Endothelial cell (in vitro differentiated cells): ENCODE measurements at places on chromosomes 3 and 15.

DNA sequence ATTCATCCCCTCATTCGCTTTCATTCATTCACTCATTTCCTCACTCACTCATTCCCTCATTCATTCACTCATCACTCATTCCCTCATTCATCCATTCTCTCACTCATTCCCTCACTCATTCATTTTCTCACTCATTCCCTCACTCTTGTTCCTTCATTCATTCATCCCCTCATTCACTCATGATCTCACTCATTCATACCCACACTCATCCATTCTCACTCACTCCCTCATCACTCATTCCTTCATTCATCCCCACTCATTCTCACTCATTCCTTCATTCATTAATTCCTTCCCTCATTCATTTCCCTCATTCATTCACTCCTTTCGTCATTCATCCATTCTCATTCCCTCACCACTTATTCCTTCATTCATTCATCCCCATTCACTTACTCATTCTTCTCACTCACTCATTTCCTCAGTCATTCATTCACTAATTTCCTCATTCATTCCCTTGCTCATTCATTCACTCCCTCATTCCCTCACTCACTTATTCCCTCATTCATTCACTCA is 14.5 kb downstream of the ABTB1 start:
- no peak for DNase-seq

DNA sequence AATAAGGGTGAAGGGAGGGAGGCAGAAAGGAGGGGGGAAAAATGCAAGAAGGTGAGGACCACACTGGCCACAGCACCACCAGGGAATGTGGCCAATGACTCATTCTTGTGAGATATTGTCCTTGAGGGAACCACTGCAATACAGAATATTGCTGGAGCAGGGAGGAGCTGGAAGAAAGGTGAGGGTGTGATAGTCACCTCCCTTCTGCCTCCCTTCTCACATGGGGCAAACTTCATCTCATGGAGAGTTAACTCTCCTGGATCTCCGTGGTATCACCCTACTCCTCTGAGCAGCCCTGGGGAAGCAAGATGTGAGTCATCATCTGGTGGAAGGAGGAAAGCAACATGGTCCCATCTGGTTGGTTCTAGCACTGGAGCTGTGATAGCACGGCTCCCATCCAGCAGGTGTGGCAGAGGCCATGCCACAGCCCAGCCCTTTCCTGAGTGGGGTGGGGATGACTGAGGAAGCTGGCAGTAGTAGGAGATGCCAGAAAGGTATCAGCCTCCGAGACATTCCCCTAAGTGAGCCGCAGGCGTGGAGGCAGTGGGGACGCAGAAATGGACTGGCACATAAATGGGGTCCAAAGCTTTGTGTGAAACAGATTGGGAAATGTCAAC is 115.9 kb upstream of the LPP start:
- DNase-seq: no peak

GRCh38 chr3:141802316-141803077 is 39.3 kb downstream of the GRK7 start:
- no peak for DNase-seq

- no peak for DNase-seq
Measured at GRCh38 chr3:152779653-152780052, 55.3 kb upstream of the P2RY1 start.

- DNase-seq: no peak
Measured at GRCh38 chr3:53238051-53238850, 17.6 kb downstream of the TKT start.

- DNase-seq: no peak
Measured at GRCh38 chr15:36589971-36590370, 10.5 kb downstream of the CDIN1 start.

- peak; percentile 38 for DNase-seq
Measured at GRCh38 chr3:71397046-71397445, 186.5 kb downstream of the FOXP1 start.

- no peak for DNase-seq
Measured at GRCh38 chr3:174220775-174221554, 638.2 kb upstream of the NAALADL2 start.

- no peak for DNase-seq
Measured at GRCh38 chr3:49868862-49869466, 742 bp downstream of the CAMKV start.

GRCh38 chr3:133137042-133137996 is 99.1 kb downstream of the TMEM108 start:
- no peak for DNase-seq

DNA sequence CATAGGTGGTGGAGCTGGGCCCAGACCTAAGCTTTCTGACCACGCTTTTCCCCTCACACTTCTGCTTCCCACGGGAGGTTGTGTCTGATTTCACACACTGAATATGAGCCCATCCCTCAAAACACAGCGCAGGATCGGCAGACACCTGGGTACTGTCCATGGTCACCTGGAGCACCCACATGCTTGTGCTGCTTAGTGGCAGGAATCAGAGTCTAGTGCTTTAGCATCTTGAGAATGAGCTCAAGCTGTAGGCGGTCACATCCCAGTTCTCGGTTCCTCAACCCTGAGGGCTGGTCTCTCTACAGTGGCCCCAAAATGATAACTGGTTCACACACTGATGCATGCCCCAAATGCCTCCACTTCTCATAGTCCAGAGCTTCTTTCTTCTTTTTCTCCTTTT is 111.0 kb downstream of the SEMA5B start:
- DNase-seq: no peak

DNA sequence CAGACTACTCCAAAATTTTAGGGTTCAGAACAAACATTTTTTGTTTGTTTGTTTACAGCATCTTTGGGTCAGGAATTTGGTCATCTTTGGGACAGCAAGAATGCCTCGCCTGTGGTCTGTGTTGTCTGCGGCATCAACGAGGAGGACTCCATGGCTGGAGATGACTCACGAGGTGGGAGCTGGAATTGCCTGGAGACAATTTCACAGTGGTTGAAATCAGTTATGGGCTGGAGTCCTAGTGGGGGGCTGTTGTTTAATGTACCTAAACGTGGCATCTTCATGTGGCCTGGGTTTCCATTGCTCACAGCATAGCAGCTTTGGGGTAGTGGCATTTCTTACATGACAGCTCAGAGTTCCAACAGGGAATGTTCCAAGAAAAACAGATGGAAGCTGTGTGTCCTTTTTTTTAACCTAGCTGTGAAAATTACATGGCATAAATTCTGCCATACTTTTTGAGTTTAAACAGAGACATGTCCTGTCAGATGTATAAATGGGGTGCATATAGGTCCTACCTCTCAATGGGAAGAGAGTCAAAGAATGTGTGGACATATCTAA is 507.3 kb upstream of the CBLB start:
- no peak for DNase-seq

DNA sequence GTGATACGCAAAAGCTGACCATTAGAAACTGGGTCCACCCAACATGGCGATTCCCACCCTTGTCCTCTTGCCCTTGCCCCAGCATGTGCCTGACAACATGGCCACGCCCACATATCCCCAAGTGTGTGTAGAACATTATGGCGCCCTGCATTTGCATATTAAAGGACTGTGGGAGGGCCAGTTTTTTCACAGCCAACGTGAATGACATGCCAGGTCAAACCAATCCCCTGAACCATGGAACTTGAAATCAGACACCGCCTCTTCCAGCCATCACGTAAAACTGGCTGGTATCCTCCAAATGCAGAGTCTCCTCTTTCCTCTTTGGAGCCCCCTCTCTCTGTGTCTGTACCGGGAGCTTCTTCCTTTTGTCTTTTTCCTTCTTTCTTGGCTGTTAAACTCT is 156.7 kb upstream of the EPHA6 start:
- no peak for DNase-seq

- DNase-seq: no peak
Measured at GRCh38 chr3:138412821-138413551, 21.4 kb upstream of the ESYT3 start.

DNA sequence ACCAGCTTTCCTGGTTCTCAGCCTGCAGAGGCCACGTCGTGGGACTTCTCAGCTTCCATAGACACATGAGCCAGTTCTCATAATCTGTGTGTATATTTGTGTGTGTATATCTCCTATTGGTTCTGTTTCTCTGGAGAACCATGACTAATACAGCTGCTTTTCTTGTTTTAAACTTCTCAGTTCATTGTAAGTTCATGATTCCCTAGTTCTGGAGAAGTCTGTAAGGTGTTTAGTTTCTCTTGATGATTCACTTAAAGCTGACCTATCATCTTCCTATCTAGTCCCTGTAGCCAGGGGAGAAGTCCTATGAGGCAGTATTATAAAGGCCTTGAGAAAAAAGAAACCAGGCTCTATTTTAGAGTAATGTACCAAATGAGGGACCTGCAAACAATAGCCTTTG is 147.7 kb downstream of the RYR3 start:
- no peak for DNase-seq

GRCh38 chr3:178597371-178597770 is 61.1 kb downstream of the KCNMB2 start:
- no peak for DNase-seq

DNA sequence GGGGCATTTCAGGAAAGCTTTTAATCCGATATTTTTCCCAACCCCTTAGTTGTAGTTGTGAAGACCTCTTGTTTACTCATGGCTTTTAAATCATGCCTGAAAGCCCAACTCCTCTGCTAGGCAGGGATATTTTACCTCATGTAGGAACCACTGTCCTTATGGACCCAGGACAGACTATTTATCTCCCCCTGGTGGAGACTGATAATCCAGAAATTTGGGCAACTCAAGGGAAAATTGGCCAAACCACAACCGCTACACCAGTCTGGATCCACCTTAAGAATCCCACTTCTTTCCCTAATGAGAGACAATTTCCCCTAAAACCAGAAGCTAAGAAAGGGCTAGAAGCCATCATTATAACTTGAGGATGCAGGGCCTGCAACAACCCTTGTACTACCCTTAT is 248.1 kb upstream of the STAC start:
- DNase-seq: no peak

DNA sequence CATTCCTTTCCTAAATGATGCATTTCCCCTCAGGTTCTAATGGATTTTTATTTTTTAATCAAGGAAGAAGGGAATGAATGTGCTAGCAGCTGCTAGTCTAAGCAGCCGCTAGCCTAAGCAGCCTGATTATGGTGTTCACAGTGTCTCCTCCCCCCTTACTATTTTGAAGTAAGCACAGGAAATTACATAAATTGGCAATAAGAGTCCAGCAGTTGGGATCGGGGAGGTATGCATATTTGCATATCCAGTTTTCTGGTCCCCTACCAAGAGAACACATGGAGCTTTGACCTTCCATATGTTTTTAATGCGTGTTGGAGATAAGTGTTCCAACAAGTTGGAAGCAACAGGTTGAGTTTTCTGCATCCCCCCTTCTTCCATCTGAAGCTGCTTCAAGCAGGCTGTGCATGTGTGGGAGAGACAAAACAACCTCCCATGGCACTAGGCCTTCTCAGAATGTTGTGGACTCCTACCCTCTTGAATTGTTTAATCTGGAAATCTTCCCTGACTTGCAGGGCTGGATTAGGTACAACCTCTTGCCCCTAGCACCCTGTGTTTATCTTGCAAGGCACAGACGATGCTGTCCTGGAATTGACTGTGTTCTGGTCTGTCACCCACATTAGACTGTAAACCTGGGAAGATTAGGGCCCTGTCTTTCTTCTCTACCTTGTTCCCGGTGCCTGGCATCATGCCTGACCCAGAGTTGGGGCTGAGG is 124.8 kb upstream of the LRIG1 start:
- DNase-seq: no peak

DNA sequence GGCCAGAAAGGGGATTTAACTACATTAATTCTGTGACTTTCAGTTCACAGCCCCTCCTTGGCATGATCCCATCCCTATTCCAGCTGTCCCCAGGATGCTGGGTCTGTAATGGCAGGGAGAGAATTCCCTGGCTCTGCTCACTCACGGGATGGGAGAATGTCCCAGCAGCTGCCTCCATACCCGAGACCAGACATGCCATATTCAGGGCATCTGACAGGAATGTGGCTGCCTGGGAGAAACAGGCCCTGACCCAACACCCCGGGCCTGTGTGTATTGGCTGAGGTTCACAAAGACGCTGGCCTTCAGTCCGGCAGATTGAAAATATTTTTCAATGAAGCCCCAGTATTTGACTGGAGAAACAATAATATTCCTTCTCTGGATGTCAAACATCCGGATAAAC is 83.6 kb upstream of the SMAD3 start:
- DNase-seq: no peak

DNA sequence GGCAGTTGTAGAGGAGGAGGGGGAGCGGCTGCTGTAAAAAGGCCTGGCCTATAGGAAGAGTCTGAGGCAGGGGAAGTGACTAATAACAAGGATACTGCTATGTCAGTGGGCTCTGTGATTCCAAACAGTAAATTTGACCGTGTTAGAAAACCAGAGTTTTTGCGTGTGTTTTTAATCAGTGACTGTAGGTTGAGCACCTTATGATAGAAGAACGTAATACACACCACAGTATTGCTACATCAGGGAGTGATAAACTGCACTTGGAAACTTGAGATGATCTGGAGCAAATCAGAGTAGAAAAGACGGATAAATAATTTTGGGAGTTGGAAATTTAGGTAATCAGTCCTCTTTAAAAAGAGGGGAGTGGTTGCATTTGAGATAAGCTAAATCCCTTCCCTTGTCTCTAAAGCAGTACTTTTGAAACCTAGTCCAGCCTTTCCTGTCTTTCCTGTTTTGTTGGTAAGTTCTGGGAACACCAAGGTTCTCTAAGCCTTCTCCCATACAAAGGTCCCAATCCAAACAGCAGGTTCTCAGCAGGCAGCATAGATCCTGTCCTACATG is 130.5 kb upstream of the NR2E3 start:
- no peak for DNase-seq

GRCh38 chr15:69074001-69074842 is 59.7 kb downstream of the NOX5 start:
- peak; percentile 55 for DNase-seq

DNA sequence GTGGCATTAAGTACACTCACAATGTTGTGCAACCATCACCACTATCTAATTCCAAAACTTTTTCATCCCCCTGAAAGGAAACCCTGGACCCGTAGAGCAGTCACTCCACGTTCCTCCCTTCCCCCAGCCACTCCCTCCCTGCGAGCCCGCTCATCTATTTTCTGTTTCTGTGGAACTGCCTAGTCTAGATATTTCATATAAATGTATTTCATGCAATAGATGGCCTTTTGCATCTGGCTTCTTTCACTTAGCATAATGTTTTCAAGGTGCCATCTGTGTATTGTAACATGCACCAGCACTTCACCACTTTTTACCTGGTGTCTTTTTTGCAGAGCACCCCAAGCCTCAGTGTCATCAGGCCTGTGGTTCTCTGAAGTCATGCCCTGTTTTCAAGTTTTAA is 10.7 kb downstream of the CGNL1 start:
- no peak for DNase-seq

DNA sequence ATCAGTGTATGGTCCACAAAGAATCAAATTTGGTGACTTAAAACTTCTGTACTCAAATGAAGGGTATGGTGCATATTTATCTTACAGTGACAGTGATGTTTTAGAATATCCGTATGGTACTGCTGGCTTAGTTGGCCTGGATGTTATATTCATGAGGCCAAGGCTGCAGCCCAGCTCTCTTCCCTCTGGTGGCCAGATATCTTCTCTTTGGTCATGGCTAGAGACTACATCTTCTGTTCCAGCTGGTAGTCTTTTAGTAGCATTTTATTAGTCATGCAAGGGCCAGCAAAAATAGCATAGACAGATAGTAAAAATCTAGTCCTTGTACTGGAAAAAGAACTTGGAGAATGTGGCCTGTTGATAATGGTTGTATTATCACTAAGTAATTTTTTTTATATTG is 124.0 kb upstream of the ROPN1 start:
- DNase-seq: no peak

- no peak for DNase-seq
Measured at GRCh38 chr3:63353383-63353782, 75.3 kb downstream of the SYNPR start.

- no peak for DNase-seq
Measured at GRCh38 chr3:3665961-3666640, 133.1 kb upstream of the LRRN1 start.
